ENCODE measurements at places on chromosomes 7 and 10. TPM values are rescaled to one million over a fixed set of nuclear protein-coding genes. Genes with fewer than 3 reads are reported as not detected.

Gene XRCC2
- 4.4 TPM for polyA plus RNA-seq

Gene C7orf33
- polyA plus RNA-seq = not detected

Gene TEX47
- polyA plus RNA-seq = not detected

Gene ZNF3
- 53.6 TPM for polyA plus RNA-seq

Data from cardiac muscle cell (in vitro differentiated cells and primary cell).